SHP77 treated with DMSO at 0.1 percent for 48 hours (cell line): ENCODE measurements at places on chromosomes 2 and 18.

DNA sequence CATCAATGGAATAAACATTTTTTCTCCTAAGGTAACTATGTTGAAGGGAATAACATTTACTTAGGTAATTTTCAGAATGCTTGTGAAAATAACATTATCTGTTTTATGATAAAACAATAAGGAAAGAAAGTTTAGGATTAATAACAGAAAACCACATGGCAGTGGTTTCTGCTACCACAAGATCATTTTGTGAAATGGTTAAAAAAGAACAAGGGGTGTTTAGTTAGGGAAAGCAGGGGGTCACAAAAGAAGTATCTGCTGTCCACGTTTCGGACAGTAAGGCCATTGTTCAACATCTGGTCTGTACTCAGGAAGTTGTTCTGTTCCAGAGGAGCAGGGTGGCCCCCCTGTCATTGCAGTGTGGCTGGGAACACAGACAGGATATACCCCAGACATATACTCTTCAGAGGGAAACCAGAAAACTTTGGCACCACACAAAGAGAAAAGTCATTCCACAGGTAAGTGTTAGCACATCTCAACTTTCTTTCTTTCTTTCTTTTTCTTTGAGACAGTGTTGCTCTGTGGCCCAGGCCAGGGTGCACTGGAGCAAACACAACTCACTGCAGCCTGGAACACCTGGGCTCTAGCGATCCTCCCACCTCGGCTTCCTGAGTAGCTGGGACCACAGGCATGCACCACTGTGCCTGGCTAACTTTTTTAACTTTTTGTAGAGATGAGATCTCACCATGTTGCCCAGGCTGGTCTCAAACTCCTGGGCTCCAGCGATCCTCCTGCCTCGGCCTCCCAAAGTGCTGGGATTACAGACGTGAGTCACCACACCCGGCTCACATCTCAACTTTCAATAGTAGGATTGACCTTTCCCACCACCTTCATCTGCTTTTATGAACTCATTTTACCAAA, 14.8 kb upstream of the ARL5A start:
- DNase-seq, result no peak

- no peak for DNase-seq
Measured at GRCh38 chr2:179017773-179018357, 32.1 kb downstream of the CCDC141 start.

GRCh38 chr2:60936757-60937156, 55.4 kb downstream of the REL start:
- no peak for DNase-seq

DNA sequence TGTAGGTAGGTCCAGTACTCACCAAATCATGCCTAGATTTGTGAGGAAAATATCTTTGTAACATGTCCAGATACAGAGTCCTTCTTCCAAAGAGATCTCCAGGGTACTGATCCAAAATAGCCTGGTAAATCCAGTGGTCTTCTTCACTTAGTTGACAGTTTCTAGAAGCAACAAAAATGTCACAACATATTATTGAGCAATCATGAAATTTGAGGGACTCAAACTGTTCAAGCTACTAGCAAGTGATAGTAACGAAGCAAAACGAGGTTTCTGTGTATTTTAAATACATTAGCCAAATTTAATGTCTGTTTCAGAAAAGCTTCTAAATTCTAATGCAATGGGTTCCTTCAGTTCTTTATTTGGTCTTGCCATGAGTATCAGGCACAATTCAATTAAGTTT, 142.8 kb downstream of the CCDC148 start:
- DNase-seq, result no peak

DNA sequence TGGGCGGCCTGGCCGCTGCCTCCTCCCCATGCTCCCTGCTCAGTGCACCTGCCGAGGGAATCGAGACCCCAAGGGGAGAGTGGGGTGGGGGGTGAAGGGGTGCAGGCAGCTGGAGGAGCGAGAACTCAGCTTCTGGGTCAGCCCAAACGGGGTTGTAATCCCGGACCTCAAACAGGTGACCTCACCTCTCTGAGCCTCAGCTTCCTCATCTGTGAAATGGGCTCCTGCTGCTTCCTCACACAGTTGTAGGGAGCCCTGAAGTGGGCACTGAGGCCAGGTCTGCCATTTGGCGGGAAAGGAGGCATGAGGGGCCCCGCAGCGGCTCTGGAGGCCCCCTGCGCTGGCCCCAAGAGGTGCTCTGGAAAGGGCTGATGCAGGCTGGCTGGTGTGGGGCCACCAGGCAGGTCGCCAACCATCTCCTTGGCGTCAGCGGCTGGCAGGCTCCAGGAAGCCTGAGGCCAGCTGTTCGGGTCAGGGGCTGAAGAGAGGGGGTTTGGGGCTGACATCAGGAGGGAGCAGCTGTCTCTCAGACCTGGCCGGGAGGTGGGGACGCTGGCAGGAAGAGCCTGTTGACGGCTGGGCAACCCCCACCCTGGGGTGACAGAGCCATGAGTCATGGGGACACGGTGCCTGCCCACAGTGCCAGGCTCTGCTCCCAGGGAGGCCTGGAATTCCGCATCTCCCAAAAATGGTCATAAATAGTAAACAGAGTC, 4.9 kb downstream of the KLHL30 start:
- DNase-seq, result no peak

DNA sequence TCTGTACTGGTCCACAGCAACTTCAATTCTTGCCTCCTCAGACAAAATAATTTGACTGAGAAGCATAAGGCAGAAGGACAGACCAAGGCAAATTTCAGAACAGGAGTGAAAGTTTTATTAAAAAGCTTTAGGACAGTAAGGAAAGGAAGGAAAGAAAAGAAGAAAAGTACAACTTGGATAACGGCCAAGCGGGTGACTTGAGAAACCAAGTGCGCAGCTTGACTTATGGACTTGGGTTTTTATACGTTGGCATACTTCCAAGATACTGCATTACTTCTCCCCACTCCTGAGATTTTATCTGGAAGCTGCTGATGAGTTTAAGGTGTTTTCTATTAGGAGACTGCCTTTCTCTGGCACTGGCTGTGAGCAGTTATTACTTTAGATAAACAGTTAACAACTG, 64.7 kb downstream of the CCDC178 start:
- no peak for DNase-seq
